Activated CD4-positive, alpha-beta T cell treated with anti-CD3 and anti-CD28 coated beads for 24 hours (primary cell): ENCODE measurements at places on chromosomes 7 and 10.

GRCh38 chr10:85767891-85768290 lies 598.7 kb downstream of the GRID1 start:
- no peak for DNase-seq

- no peak for DNase-seq
These were observed 162.9 kb downstream of the FANK1 start for GRCh38 chr10:126059076-126059826.

DNA sequence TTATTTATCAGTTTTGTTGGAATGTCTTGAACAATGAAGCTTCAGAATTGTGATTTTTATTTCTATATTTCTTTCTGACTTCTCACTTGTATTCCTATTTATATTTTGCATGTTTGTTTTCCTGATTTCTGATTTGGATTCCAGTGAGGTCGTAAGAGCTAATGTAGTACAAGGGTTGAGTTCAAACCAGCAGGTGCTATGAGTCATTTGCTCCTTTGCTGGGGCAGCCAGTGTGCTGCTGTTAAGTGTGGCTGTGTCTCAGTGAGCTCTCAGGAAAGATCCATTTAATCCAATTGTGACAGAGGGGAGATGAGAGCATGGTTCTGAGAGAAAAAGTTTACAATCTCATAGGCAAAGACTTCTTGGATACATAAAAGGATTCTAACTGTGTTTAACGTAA lies 48.6 kb downstream of the MCU start:
- DNase-seq, result no peak

DNA sequence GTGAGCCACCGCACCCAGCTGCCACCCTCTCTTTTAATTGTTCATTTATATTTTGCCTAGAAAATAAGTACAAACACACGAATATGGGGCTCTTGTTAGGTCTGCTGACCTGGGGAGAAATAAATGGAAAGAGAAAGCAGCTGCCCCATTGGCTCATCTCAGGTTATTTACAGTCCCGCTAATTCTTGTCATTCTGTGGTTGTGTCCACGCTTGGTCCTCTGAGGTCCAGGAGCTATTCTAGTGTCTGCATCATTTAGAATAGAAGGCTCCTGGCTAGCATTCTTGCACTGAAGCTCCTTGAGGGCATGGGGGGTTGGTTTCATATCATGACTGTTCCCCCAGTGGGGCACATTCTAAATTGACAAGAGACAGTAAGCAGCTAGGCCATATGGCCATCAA lies 128.5 kb downstream of the TACC2 start:
- DNase-seq, result no peak

DNA sequence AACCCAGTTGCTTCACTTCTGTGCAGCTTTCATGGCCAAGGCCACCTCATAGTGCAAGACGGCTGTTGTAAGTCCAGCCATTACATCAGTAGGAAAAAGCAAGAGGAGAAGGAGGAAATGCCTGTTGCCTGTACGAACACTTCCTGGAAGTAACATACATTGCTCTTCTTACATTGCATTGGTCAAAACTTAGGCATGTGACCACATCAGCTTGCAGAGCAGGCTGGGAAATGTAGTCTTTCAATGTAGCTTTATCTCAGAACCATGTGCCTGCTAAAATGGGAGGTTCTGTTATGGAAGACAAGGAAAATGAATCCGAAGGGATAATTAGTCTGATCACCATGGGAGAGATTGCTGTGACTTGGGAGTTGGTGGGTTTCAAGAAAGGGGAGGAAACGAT lies 4.3 kb downstream of the SLC29A3 start:
- DNase-seq, result no peak

DNA sequence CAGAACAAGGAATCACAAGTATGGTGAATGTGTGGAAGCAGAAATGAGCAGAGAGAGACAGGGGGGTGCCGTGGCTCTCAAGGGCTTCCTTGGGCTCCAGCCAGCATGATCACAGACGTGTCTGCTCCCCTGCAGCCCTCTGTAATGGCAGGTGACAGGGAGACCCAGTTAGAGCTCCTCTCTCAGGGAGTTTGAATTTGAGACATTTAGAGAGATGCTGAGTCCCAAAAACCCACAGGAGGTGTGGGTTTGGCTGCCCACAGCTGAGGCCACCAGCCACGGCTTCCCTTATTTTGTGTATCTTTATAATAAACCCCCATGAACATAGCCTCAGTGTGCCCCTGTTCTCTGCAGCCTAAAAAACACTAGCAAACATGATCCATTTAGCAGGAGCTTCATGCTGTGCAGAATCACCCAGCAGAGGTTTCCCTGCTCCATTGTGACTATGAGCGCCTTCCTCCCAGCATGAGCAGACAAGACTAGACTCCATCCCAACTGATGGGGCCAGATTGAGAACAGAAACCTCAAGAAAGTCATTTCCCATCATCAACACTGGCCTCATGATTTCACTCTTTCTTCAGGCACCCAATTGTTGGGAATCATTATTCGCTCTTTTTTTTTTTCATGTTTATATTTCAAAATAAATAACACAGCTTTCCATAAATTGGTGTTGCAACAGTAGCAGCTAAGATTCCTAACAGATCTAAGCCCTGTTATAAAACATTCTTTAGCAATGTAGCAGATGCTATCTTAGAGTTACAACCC lies 13.4 kb downstream of the NOD1 start:
- no peak for DNase-seq

- no peak for DNase-seq
These were observed 28.6 kb upstream of the TNPO3 start for GRCh38 chr7:129083525-129083924.

DNA sequence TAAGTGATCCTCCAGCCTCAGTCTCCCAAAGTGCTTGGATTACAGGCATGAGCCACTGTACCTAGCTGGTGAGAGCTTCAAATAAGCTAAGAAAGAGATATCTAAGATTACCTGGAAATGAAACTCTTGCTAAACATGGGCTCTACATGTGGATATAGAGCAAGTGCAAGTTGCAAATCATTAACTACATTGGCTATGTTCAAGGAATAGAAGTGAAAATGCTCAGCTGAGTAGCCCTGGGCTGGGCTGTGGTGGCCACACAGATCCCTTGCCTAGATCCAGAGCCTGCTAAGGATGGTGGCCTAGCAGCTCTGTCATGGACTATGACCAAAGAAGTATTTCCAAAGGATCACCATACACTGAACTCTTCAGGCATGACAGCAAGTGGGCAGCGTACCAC lies 209.3 kb downstream of the PLXNA4 start:
- DNase-seq, result no peak

- DNase-seq, result no peak
These were observed 63.1 kb downstream of the TMEM209 start for GRCh38 chr7:130141884-130142653.

DNA sequence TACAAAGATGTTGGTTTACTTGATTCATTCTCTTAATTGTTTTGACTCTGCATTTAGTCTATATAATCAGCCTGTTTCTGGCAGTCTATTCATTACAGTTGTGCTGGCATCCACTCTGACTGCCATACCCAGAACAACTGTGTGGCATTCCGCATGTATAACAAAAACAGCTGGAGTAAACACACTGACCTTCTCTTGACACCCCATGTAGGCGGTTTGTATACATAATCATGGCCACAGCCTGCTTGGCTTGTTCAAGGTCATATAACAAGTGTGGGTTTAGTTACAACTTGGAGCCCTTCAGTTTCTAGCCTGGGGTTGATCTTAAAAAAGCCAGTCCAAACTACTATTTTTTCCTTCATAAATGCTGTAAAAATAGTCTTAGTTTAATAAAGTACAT lies 70.9 kb downstream of the MBL2 start:
- no peak for DNase-seq

- no peak for DNase-seq
These were observed 348.2 kb downstream of the DNAJB6 start for GRCh38 chr7:157684909-157685429.

DNA sequence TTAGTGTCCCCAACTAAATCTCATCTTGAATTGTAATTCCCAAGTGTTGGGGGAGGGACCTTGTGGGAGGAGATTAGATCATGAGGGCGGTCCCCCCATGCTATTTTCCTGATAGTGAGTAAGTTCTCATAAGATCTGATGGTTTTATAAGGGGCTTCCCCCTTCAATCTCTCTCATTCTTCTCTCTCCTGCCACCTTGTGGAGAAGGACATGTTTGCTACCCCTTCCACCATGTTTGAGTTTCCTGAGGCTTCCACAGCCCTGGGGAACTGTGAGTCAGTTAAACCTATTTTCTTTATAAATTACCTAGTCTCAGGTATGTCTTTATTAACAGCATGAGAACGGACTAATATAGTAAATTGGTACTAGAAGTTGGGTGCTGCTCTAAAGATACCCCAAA lies 365.6 kb downstream of the ANKRD7 start:
- no peak for DNase-seq

DNA sequence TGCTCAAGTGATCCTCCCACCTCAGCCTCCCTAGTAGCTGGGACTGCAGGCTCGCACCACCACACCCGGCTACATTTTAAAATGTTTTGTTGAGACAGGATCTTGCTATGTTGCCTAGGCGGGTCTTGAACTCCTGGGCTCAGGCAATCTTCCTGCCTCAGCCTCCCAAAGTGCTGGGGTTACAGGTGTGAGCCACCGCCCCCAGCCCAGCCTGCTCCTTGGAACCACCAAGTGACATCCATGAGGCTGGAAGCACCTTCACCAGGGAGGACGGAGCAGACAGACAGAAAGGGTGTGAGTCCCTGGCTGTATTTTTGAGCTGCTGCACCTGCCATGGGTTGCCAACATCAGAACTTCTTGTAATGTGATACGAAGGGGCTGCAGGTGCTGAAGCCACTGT lies 62.3 kb upstream of the UBE3C start:
- DNase-seq, result no peak

DNA sequence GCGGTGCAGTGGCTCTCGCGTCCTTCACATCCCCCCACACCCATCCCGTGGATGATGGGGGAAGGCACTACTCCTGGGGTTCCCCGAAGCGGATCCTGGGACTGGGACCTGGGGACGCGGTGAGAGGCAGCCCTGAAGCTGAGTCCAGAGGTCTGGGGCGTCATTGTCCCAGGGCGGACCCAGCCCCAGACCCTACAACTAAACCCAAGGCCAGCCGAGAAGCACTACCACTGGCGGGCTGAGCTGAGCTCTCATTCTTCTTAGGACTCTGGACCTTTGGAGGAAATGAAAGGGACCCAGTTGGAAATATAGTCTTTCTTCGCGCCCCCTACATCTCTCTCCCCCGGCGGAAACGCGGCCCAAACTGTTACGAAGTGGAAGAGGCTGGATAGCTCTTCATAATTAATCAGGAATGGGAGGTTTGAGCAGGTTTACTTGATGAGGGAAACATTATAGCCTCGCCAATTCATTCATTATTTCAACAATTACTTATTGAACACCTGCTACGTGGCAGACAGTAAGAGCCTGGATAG lies 389 bp upstream of the FBXL15 start:
- no peak for DNase-seq

DNA sequence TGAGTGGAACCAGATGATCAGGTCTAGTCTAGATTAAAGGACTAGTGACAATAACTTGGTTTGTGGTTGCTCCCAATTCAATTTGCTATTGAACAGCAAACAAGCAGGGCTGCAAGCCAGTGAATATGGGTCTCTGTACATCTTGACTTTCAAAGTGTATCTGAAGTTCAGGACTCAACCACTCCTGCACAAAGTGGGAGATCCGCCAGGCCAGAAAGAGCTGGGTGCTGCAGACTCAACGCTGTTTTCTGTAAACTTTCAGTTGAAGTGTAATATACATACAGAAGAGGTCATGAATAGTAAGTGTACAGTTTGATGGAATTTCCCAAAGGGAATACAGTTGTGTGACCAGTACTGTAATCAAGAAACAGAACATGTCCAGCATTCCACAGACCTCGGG lies 416.6 kb downstream of the RPS24 start:
- no peak for DNase-seq

DNA sequence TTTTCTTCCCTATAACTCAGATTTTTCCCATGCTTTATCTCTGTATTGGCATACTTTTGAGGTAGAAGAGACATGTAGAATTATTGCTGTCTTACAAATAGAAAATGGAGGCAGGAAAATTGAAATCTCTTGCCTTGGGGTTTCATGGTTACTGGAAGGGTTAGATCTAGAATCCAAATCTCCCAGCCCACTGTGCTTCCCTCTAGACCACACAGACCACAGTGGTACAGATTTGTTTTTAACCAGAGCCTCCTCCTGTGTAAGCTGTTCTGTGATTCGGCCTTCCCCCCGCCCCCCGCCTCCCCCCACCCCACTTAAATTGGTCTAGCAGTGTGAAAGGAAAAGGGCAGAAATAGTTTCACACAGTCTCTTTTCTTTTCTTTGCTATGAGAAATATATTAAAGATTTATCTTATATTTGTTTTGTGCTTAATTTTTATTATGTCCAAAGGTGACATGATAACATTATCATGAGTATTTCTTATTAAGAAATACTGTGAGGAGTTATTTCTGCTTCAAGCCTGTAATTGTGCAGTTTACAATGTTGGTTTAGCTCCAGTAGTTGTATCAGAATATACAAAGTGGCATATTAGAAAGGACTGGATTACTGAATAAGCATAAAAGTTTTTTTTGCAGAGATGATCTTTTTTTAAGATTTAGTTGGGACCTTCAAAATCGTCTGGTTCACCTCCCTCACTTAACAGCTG lies 368.8 kb upstream of the BMPER start:
- DNase-seq, result no peak

DNA sequence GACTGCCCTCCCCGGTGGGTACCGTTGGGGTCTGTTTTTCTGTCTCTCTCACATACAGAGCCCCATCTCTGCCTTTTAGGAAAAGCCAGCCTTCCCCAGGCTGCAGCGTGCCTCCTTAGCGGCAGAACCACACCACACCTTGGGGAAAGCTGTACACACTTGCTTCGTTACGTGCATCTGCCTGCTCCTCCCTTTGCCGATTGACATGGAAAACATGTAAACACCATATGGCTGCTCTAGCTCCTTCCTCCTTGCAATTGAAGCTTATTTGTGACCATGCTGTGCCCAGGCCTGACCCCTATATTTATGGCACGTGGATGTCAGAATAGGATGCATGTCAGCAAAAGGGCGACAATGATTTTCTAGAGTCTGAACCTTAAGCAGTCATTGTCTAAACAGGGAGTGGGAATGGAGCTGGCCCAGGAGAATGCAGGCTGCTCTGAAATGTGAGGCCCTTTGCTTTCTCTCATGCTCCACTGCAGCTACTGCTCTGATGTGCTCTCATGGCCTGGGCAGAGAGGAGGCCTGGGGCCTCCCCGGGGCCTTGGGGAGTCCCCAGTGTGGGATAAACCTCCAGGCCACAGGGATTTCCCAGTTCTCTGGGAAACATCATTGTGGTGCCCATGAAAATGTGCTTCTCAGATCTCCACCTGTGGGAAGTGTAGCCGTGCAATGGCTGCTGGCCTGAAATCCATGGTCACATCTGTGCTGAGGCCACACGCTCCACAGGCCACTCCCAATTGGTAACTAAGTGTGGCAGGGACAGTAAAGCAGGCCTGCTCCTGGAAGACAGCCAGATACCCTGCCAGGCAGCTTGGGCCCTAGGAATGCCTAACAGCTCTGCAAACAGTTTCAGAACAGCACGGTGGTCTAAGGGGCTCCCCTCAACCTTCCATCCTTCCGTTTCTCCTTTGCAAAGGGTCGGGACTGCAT lies 18.6 kb downstream of the PDE6C start:
- no peak for DNase-seq

DNA sequence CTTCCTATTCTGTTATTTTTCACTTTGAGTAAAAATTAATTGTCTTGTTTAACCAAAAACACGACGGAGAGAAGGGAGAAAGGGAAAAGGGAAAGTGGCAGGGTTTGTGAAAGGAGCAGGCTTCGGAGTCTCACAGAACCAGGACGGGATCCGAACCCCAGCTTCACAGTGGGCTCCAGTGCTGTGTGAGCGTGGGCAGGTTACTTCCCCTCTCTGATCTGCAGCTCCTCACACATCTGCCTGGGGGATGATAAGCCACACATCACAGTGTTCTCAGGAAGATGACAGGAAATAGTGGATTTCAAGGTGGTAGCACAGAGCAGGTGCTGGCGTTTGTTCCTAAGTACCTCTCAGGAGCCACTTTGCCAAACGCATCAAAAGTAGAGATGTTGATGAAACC lies 94.2 kb upstream of the GPR26 start:
- DNase-seq, result no peak
